GM04503 (cell line): ENCODE measurements at places on chromosomes 4 and X.

DNA sequence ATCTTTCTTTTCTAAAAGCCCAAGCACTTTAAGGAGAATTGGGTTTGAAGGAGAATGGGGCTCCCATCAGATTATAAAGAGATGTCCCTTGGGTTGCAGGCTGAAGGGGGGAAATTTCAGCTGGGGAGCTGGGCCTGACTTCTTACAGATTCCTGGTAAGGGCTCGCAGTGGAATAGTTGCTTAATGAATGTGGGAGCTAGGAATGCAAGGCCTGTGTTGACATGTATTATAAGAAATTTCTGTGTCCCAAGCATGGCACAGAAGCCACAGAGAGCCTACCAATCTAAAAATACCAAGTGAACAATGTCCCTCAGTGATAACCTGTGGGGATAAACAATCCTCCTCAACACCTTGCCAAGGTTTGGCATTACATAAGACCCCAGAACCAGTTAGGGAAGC, 39.3 kb upstream of the WNK3 start:
- no peak for DNase-seq

DNA sequence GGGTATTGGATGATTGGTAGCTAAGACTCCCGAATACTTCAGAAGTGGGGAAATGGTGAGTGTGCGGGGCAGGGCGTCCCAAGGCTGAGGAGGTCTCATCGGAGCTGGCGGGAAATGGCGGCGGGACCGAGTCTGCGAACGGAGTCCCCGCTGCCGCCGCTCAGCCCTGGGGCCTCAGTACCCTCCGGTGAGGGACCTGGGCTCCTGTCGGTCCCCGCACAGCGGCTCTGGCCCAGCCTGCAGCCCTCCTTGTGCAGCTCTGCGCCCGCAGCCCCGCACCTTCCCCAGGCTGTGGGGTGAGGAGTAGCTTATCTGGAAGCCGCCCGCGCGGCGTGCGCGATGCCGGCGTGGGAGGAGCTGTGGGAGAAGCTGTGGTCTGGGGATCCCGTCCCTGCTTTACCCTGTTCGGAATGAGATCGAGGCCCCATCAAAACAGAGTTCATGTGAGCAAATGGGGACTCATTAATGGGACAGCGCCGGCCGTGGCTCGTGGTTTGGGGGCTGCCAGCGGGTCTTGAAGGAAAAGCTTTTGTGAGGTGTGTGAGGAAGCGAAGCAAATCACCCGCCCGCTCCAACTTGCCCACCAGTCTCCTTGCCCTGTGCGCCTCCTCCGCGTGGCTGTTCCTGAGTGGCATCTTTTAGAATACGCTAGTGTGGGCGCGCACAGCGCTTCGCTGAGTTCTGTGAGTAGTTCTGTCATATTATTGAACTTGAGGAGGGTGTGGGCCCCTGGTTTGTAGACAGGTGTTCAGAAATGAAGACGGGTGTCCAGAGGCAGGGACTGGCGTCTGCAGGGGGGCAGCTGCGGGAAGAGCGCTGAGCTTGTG, 531 bp downstream of the ZNF141 start:
- DNase-seq = no peak

- DNase-seq = peak; percentile 24
Measured at GRCh38 chr4:80423553-80424224, 88.2 kb downstream of the CFAP299 start.

DNA sequence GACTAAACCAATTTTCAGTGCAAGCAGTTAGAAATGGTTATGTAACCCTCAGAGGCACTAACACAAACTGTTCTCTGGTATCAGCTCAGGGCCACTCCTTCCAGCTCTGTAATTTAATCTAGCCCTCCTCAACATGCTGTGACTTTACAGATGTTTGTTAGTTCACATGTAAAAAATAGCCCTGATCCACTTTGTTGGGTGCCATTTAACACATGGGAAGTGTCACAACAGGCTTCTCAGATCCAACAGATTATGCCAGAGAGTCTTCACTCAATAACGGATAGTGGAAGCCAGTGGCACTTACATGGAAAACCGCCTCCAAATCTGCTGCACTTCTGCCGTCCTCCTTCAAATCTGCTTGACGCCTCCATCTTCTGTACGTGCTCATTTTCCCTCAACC, 51.6 kb downstream of the ATP8A1 start:
- no peak for DNase-seq

DNA sequence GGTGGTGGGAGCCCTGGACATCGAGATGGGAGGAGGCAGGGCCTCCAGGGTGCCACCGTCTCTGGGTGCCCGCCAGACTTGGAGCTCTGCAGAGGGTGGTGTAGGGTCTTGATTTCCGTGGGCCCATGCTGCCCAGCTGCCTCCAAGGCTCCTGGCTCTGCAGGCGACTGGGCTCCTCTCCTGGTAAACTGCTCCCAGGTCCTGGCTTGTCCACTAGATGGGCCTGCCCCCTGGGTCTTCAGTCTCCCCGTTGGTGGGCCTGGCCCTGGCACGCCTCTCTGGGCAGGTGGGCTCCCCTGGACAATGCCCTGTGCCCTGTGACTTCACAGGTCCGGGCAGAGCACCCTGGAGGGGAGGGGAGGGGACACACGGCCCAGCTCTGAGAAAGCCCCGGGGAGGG, 7.7 kb downstream of the FGFR3 start:
- no peak for DNase-seq

DNA sequence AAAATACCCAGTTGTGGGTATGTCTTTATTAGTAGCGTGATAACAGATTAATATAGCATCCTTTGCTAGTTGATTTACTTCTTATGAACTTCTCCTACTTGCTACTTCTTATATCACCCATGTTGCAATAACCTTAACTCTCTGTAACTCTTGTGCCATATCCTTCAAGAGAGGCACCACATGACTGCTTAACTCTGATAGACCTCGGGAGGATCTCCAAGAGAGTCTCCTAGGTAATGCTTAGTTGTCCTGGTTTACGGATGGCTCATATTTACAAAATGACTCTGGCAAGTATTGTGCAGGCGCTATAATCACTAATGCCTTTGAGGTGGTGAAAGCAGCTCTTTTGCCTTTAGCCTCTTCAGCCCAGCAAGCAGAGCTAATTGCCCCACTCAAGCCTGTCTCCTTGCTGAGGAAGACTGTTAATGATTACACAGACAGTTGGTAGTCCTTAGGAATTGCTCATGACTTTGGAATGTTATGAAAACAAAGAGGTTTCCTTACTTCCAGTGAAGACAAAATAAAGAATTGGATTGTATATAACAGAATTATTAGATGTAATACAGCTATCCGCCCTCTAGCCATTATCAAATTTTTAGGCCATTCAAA, 1305.8 kb downstream of the PCDH7 start:
- DNase-seq = no peak

DNA sequence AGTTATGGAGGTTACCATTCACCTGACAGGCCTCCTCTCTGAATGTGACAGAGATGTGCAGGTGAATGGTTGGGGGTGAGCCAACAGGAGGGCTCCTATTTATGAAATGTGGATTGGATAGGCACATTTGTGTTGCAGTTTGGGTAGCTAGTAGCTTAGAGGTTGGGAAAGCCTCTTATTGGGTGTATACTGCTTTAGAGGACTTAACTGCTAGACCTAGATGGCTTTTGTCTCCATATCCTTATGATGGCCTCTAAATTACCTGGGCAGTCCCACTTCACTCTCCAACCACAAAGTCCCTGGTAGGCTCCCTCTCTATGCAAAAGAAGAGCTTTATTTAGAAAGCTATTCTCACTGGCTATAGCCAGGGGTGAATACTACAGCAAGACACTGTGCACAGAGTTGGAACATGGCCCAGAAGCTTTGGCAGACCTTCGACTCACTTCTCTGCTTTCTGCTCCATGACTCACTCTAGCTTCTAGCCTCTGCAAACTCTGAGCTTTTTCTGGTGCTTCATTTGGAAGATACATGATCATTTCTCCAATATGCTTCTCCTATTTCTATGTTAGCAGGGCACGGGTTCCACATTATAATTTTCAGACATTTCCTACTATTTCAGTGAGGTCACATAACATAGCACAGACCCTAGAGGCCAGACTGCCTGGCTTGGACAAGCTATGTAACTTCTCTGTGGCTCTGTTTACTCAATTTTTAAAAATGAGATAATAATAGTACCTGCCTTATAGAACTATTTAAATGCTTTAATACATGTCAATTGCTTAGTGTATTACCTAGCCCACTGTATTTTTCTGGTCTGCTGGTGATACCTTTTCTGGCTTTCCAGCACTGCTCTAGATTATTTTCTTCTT, 6.0 kb upstream of the VGLL1 start:
- peak; percentile 55 for DNase-seq

DNA sequence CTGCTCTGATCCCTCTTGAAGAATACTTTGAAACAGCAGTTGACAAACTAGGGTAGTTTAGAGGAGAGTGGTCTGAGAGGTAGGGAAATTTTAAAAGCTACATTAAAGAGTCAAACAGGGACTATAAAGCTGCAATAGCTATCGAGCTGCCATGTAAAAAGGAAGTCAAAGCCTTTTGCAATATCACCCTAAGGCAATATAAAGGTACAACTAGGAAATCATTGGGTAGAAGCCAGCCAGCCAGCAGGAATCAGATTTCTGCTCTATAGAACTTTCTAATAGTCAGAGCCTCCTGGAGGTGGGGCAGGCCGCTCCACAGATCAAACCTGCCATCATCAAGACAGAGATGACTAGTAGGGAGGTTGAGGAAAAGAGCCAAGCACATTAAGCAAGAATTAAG, 15.2 kb upstream of the PHOX2B start:
- DNase-seq = no peak

GRCh38 chr4:182301736-182302135, 58.5 kb downstream of the TENM3 start:
- no peak for DNase-seq

DNA sequence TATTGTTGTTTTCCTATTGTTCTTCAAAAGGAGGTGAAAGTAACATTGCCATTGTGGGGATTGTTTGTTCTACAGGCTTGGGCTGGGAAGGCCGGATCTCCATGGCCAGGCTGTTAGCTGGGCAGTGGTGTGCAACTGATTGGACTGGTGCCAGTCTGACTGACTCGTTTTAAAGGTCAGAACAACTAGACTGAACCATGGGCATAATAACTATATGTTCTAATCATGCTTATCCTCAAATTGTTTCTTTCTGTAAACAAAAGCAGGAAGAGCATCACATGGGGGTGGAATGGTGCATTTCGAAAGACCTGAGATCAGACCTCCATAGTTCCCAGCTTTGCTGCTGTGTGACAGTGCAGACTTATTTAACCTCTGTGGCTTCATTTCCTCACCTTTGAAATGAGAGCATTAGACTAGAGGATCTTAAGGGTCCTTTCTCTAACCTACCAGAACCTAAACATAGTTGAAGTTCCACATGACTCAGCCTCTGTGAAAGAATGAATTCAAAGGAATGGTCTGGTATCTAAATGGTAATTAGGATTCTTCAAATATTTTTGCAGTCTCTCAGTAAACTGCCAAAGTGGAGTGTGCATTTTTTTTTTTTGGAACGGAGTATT, 66.7 kb upstream of the PGRMC2 start:
- peak; percentile 97 for DNase-seq

- DNase-seq = no peak
Measured at GRCh38 chrX:4239650-4240540, 526.4 kb upstream of the PRKX start.

GRCh38 chr4:181761156-181761555, 482.0 kb upstream of the TENM3 start:
- no peak for DNase-seq
